ENCODE measurements at places on chromosomes 3 and 15.

DNA sequence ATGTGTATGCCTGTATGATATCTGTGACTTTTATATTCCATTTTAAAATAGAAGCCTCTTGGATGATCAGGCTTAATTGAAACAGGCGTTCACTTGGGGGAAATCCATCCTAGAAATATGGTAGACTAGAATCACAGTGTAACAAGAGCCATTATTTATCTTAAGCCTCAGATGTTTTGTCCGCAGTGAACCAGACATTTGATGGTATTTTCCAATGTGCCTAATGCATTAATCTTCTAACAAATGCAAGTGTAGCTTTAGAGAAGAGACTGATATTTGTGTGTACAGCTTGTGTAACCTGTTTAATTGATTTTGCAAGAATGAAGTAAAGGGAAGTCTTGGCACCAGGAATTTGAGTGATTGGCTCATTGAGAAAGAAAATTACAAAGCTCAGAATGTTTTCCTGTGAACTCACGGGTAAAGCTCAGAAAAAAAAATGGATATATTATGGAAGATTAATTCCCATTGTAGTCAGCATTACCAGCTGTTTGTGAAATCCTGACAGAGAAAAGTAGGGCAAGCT, 155.7 kb downstream of the SV2B start:
- DNase-seq = no peak

DNA sequence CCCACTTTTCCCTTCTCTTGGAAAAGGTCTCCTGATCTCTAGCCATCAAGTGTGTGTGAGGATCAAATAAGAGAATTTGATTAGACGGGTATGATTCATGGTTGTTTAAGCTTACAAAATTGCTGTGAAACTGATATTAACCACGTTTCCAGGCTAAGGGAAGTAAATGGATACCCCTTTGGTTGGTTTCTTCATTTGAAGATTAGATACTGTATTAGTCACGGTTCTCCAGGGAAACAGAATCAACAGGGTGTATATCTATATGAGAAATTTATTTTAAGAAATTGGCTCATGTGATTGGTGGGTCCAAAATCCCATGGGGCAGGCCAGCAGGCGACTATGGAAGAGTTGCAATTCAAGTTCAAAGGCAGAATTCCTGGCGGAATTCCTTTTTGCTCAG, 112.7 kb upstream of the SELENOK start:
- no peak for DNase-seq

GRCh38 chr3:16864610-16865313, 20.0 kb upstream of the PLCL2 start:
- no peak for DNase-seq

DNA sequence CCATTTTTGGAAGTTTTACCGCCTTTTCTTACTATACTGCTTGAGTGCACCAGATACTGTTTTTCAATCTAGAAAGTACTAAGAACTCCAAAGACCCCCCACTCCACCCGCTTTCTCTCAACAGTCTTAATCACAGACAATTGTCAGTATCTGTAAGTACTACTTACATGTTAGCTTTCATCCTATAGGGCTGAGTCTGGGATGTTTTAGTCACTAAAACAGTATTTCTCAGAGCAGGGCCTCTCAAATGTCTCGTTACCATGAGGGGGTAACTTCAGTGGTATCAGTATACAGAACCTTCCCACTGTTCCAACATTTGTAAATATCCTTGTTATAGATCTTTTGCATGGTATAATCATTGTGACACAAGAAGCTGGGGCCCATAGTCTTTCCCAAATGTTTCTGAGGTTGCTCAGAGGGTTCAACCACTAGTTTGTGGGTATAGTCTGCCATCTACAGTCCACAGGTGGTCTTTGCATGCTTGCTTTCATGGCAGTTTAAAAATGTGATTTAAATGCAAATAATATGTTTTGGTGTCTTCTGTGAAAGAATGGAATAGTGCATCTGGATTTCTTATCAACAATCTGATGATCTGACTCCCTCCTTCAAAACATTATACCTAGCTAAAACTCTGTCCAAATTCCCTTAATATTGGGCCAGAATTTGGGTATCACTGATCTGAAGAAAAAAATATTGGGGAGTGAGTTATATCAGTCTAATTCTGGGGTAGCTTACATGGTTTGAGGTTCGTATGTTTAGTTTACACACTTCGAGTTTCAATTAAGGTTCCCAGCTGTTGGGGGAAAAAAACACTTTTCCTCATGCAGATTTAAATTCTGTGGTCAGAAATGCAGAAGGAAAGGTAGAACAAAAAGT, 18.0 kb upstream of the DNAJC13 start:
- peak; percentile 28 for DNase-seq

- no peak for DNase-seq
These were observed 33.9 kb upstream of the RNU6-1 start for GRCh38 chr15:67873777-67874176.

GRCh38 chr3:71854096-71854495, 69.1 kb upstream of the PROK2 start:
- no peak for DNase-seq

GRCh38 chr3:119596398-119596797, 1.3 kb upstream of the PLA1A start:
- DNase-seq = no peak

DNA sequence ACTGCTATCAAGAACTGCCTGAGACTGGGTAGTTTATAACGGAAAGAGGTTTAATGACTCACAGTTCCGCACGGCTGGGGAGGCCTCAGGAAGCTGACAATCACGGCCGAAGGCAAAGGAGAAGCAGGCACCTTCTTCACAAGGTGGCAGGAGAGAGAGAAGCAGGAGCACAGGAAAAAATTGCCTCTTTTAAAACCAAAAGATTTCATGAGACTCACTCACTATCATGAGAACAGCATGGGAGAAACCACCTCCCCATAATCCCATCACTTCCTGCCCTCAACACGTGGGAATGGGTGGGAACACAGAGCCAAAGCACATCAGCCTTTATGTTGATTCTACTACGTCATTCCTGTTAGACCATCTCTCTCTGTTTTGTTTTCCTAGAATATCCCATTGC, 650.9 kb upstream of the SEMA6D start:
- DNase-seq = no peak

DNA sequence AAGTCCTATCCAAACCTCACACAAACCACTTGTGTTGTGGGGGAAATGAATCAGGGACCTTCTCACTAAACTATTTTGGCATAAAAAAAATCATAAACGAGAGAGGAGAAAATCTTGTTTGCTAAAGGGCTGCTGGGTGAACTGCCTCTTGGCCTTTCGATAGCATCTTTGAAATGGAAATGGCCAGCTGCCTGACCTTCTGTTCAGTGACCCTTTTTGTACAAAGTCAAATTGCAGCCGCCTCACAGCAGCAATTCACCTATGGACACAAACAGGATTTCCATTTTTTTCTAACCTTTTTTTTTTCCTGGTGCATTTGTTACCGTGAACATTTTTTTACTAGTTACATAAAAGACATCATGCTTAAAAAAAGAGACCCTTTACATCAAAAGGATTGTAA, 89.0 kb upstream of the ONECUT1 start:
- DNase-seq = no peak

- DNase-seq = no peak
These were observed 2.3 kb upstream of the SLC51B start for GRCh38 chr15:65042776-65043327.

DNA sequence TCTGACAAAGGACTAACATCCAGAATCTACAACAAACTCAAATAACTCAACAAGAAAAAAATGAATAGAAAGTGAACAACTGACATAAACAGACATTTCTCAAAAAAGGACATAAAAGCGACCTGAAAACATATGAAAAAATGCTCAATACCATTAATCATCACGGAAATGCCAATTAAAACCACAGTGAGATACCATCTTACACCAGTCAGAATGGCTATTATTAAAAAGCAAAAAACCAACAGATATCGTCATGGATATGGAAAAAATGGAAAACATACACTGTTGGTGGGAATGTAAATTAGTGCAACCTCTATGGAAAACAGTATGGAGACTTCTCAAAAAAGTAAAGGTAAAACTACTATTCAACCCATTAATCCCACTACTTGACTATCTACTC, 53.3 kb downstream of the ZNF385D start:
- DNase-seq = no peak

- DNase-seq = no peak
These were observed 89.8 kb downstream of the KLHL25 start for GRCh38 chr15:85704720-85705429.

DNA sequence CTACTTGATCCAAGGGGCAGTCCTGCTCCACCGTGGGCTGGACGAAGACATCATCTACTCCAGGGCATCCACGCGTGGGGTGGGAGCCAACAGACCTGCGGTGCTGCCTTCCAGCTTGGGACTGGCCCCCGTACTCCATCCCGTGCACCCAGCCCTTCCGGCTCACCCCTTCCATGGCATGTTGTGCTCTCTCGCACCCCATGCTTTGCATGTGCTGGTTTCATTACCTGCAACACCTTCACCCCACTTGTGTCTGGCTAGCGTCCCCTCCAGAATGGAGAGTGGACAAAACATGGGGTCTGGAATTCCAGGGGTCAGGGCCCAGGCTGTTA, 30.2 kb downstream of the SEMA7A start:
- DNase-seq = no peak

- peak; percentile 9 for DNase-seq
These were observed 2.3 kb downstream of the GRIP2 start for GRCh38 chr3:14537590-14538450.

- no peak for DNase-seq
These were observed 175.8 kb downstream of the EPHB1 start for GRCh38 chr3:134970895-134971294.

DNA sequence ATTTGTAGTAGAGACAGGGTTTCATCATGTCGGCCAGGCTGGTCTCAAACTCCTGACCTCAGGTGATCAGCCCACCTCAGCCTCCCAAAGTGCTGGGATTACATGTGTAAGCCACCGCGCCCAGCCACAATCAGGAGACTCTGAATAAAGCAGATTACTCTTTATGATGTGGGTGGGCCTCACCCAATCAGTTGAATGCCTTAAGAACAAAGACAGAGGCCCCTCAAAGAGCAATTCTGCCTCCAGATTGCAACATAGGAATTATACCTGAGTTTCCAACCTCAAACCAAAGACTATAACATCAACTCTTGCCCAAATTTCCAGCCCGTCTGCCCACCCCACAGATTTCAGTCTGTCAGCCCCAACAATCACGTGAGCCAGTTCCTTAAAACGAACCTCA, 18.8 kb upstream of the FAM174B start:
- DNase-seq = no peak

DNA sequence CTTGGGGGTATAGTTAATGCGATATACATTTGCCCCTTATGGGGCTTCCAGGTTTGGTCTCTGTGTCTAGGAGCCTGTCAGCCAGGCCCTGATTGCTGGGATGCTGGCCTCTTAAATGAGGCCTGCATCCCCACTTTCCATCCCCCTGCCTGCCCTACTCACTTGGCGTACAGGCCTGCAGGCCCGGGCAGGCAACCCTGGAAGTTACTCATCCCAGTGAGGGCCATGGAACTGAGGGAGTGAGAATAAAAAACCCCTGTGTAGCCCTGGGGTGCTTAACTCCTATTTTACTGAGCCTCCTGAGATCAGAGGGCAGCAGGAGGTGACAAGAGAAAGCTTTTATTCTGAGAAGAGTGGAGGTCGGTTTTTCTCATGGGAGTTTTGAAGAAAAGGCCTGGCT, 2.0 kb downstream of the DISP2 start:
- no peak for DNase-seq

- peak; percentile 91 for DNase-seq
These were observed 179.2 kb downstream of the KCNAB1 start for GRCh38 chr3:156299569-156299968.

DNA sequence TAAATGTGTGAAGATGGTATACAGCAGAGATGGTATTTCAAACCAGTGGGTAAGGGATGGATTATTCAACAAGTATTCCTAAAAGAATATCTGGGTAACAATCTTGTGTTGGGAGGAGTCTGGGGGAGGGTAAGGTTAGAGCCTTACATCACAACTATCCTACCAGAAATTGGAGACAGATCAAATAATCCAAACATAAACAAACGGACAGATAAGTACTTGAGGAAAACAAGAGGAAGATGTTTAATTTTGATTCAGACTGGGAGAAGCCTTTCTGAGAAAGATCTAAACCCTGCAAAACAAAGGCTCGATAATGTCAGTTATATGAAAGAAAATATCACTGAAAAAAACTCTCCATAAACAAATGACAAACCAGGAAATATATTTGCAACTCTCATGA, 77.9 kb downstream of the SLC9A9 start:
- no peak for DNase-seq

GRCh38 chr3:143586576-143586975, 261.7 kb downstream of the SLC9A9 start:
- peak; percentile 77 for DNase-seq

DNA sequence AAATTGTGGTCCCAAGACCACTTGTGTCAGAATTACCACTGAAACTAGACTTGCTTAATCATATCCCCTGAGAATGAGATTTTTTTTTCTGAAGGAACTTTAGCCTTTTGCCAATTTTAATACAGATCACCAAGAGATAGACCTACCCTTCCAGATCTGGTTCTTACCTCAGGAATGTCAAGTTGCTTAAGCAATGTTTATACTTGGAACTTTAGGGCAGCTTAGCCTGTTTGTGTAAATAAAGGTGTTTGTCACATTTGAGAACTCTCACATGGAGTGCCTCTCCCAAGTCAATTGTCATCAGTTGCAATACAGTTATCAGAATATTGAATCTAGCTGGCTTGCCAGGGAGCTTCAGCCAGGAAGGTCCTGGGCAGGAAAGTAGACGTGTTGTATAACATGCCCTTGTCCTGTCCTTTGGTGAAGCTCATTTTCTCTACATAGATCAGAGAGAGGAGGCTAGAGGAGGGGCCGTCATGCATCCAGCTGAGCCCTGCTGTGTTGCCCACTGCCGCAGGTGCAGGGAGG, 3.9 kb downstream of the GPD1L start:
- DNase-seq = no peak

GRCh38 chr3:59450946-59451763, 401.3 kb upstream of the CFAP20DC start:
- DNase-seq = no peak

- DNase-seq = no peak
These were observed 74.3 kb upstream of the SCN5A start for GRCh38 chr3:38723569-38724391.

GRCh38 chr3:128984596-128984995, 9.3 kb downstream of the CFAP92 start:
- DNase-seq = no peak

DNA sequence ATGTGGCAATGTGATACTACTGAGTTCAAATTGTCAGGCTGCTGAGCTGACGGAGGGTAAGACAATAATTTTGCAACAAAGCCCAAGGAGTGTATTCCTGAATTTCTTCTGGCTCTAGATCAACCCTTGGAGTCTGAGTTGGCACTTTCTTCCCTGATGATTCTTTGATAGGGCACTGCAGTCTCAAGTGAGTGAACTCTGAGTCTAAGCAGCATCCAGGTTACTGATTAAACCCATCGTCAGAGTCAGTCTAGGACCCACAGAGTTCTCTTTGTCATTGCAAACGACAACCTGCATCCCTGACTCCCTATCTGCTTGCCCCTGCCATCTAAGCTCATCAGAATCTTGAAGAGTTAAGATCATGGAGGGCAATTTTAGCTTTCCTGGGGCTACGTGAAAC, 58.6 kb downstream of the MME start:
- no peak for DNase-seq

- DNase-seq = no peak
These were observed 2.4 kb downstream of the SLC28A2 start for GRCh38 chr15:45254405-45254804.

- peak; percentile 19 for DNase-seq
These were observed 332.4 kb downstream of the MAGI1 start for GRCh38 chr3:65706301-65706700.

Data from cerebellar cortex (tissue), 1 donor.